Endothelial cell of umbilical vein (primary cell): ENCODE measurements at places on chromosomes 16 and 17.

- no peak overlapping the region for H3K4me3 ChIP-seq
- no peaks in the 10 kb centered on the region for H3K27me3 ChIP-seq
These were observed 35.9 kb upstream of the SMIM36 start for GRCh38 chr17:55546991-55547664.

DNA sequence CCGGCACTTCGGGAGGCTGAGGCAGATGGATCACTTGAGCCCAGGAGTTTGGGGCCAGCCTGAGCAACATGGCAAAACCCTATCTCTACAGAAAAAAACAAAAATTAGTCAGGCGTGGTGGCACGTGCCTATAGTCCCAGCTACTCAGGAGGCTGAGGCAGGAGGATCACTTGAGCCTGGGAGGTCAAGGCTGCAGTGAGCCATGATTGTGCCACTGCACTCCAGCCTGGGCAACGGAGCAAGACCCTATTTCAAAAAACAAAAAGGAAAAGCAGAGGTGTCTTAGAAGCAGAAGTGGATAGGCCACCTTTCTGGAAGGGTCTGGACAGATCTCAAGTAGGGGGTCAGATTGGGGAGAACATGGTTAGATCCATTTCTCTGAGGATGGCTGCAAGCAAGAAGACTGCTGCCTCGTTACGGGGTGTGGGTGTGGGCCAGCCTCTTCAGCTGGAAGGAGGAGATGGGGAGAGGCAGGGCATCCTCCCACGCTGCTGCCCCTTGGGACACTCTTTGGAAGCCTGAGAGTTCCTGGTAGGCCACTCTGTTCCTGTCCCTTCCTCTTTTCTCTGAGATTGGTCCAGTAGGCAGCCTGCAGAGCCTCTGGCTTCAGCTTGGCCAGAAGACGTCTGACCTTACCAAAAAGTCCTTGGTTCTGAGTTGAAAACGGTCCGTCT, 208.0 kb downstream of the MSI2 start:
- H3K4me1 ChIP-seq = no peaks in the 10 kb centered on the region
- DNase-seq = no peak
- no peaks in the 10 kb centered on the region for H3K36me3 ChIP-seq
- no peak overlapping the region for H3K4me3 ChIP-seq
- H3K27ac ChIP-seq = no peak overlapping the region

DNA sequence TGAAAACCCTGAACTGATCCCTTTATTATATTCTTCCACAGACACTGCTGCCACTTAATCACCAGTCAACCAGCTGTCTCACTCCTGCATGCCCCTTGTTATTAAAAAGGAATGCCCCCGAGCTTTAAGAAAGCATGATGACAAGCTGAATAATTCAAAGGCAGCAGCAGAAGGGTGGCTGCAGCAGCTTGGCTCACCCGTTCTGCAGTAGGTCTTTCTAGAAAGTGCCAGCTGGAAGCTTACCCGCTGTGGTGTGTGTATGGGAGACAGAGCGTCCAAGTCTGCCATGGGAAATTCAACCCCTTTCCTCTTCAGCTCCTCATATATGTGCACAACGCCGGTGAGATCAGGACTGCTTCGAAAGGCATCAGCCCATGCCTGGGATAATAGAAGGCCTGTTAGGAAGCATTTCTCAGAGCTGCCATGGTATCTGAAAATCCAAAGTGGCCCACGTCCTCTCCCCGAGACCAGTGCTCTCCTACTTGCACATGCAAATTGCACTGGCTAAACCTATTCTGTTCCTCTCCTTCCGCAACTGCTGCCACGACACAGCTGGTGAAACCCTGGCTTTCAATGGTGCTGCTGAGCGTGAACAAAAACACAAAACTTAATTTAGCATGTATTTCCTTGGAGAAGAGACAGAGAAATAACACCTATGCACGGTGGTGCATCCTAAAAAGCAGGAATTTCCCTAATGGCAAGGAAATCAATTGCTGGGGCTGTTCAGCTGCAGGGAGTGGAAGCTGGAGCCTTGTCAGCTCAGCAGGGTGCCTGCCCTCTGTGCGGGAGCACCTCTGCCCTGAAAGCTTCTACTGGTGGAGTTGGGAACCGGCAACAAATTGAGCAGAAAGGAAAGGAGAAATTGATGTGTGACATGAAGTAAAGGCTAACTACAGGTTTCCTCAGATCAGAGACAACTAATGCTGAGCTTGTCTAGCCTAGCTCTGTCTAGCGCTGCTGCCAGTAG, 47.9 kb upstream of the SREBF1 start:
- H3K27me3 ChIP-seq = no peaks in the 10 kb centered on the region
- H3K4me1 ChIP-seq = peaks cover 4% of the 10 kb centered on the region
- no peak overlapping the region for H3K4me3 ChIP-seq
- H3K36me3 ChIP-seq = peaks cover 9% of the 10 kb centered on the region
- H3K27ac ChIP-seq = no peak overlapping the region
- DNase-seq = no peak

GRCh38 chr17:50035421-50035879, 20.5 kb upstream of the ITGA3 start:
- no peaks in the 10 kb centered on the region for H3K4me1 ChIP-seq
- no peak for DNase-seq
- no peaks in the 10 kb centered on the region for H3K27me3 ChIP-seq
- no peak overlapping the region for H3K27ac ChIP-seq
- no peaks in the 10 kb centered on the region for H3K36me3 ChIP-seq

GRCh38 chr17:51258756-51259563, 889 bp downstream of the MBTD1 start:
- peak overlapping the region; percentile 99 for H3K27ac ChIP-seq
- peak; percentile 34 for DNase-seq
- no peaks in the 10 kb centered on the region for H3K36me3 ChIP-seq
- H3K4me1 ChIP-seq = peaks cover 19% of the 10 kb centered on the region
- peak overlapping the region; percentile 88 for H3K4me3 ChIP-seq

DNA sequence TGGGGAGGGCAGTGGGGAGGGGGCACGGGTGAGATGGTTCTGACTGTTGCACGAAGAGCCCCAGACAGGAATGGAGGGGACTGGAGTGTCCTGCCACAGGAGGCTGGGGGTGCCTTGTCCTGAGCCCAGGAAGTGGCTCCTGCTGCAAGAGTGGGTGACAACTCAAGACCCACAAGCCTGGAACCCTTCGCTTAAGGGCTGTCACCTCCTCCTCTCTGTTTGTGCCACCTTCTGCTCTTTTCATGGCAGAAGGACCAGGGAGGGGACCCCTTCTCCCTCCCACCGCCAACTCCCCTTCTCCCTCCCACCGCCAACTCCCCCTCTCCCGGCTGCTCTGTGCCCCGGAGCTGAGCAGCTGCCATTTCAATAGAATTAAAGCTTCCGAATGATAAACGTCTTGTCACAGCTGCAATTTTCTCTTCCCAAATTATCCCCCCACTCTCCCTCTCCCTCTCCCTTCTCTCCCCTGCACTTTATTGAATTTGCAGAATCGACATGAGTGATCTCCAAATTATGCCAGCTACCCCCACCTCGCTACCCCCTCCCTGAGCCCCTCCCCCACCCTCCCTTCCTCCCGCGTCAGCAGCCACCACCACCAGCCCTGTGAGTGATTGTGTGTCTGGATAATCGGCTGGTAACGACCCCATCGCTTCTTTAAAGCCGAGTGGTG, 13.7 kb downstream of the GJD3 start:
- DNase-seq = no peak
- H3K27me3 ChIP-seq = no peaks in the 10 kb centered on the region
- H3K36me3 ChIP-seq = peaks cover 6% of the 10 kb centered on the region
- peak overlapping the region; percentile 6 for H3K27ac ChIP-seq
- no peak overlapping the region for H3K4me3 ChIP-seq
